ENCODE measurements at places on chromosomes 7 and 10.

GRCh38 chr7:11327633-11328032, 354.0 kb downstream of the PHF14 start:
- DNase-seq, result no peak

GRCh38 chr7:150994141-150994837, 3.5 kb downstream of the NOS3 start:
- DNase-seq, result no peak

DNA sequence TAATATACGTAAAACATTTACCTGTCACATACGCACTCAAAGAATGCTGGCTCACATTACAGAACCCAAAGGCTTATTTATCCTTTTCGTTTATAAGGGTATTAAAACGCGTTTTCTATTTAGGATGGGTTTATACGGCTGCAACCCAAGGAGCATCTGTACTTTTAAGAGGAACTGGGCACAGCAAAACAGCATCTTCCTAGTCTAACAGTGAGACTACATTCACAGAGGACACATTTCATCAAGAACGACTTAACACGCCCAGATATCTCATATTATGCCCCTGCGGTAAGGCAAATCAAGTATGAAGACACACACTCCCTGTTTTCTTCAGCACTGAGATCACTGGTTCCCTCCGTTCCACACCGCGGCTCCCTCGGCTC, 533 bp upstream of the DMTF1 start:
- no peak for DNase-seq

DNA sequence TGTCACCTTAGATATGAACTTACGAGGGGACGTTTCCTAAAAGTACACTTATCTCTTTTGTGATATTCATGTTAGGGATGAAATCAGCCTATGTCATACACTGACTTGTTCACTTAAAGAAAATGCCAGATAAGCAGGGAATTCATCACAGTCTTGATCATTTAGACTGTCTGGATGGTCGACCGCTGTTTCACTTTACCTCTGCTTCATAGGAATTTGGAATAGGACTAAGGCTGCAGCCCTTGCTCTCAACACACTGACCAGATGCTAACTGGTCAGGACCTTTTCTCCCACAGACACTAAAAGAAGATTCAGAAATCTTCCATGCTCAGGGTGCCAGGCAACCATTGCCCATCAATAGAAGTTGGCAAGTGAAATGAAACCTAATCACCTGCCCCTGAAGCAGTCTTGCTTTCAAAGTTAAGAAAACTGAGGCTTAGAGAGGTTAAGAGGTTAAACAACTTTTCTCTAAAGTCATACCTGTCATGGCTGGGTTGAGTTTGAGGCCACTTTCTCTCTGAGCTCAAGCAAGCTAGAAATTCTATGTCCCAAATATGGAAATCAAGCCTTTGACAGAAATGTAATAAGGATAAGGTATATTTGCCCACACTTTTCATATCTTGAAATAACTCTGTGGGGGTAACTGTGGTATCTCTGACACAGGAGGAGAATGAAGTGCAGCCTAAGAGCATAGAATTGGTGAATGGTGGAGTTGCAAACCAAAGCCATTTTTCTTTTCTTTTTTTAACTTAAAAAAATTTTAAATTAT, 77.1 kb downstream of the MAP3K8 start:
- DNase-seq, result no peak

- DNase-seq, result no peak
Observed at GRCh38 chr7:51228386-51228958, 88.1 kb downstream of the COBL start.

GRCh38 chr10:68233046-68233445, 1.1 kb upstream of the ATOH7 start:
- DNase-seq, result no peak

DNA sequence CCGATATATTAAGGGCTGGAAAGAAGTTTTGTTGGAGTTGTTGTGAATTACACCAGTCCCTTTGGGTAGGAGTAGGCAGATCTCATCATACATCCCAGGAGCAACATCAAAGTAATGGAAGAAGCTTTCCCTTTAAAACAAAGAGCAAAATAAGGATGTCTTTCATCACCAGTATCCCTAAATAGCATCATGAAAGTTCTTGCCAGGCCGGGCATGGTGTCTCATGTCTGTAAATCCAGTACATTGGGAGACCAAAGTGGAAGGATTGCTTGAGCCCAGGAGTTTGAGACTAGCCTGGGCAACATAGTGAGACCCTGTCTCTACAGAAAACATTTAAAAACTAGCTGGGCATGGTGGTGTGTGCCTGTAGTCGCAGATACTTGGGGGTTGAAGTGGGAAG, 38.7 kb downstream of the LRRC20 start:
- no peak for DNase-seq

- DNase-seq, result no peak
Observed at GRCh38 chr7:47591655-47592572, 10.0 kb upstream of the TNS3 start.

DNA sequence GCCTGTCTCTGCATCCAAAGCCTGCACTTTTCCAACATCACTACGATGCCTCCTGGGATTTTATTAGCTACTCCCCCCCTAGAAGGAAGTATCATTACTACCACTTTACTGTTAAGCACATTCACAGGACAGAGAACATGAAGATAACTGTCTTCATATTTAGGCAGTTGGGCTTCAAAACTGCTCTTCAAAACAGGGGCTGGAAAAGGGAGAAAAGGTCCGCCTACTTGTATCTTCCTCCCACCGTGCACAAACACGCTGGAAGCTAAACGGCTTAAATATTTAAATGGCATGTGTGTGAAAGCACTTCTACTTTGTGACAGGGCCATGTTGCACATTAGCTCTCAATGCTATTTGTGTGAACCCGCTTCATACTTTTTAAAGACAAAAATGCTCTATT, 999 bp downstream of the ITIH5 start:
- no peak for DNase-seq

DNA sequence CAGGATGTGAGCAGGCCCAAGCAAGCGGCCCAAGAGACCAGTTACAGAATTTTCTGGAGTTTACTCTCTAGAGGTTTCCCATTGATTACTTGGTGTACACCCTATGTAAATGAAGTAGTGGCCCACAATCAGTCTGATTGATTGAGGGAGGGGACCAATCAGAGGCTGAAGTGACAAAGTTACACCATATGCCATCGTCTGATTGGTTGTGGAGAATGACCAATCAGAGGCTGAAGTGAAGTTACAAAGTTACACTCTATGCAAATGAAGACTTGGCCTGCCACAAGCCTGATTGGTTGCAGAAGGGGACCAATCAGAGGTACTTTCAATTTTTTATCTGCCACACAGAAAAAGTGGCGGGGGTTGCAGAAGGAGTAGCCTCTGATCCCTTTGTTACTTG, 83.7 kb downstream of the KIF20B start:
- DNase-seq, result no peak

GRCh38 chr7:22404421-22405023, 47.6 kb upstream of the RAPGEF5 start:
- DNase-seq, result no peak

DNA sequence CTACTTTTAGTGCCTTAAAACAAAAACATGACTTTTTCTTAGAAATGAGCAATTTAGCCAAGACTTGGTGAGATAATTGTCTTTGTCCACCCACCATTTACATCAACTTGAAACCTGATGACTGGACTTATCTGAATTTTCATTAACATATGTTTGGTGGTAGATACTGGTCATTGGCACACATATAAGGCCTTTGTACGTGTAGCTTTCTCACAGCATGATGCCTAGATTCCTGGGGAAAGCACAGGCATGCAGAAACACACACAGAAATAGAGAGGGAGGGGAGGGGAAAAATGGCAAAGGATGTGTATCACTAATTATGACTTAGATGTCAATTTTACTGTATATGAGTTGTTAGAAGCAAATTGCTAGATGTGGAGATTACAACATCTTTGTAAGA, 488.4 kb downstream of the NXPH1 start:
- no peak for DNase-seq

GRCh38 chr7:70710651-70711050, 421.3 kb upstream of the GALNT17 start:
- DNase-seq, result no peak

- no peak for DNase-seq
Observed at GRCh38 chr10:106132956-106133355, 1031.5 kb downstream of the SORCS1 start.

- DNase-seq, result no peak
Observed at GRCh38 chr7:78587443-78588044, 789.0 kb downstream of the PHTF2 start.

GRCh38 chr10:72308320-72308987, 34.7 kb downstream of the DDIT4 start:
- no peak for DNase-seq

GRCh38 chr7:87414794-87415188, 60.7 kb downstream of the ABCB4 start:
- DNase-seq, result no peak

DNA sequence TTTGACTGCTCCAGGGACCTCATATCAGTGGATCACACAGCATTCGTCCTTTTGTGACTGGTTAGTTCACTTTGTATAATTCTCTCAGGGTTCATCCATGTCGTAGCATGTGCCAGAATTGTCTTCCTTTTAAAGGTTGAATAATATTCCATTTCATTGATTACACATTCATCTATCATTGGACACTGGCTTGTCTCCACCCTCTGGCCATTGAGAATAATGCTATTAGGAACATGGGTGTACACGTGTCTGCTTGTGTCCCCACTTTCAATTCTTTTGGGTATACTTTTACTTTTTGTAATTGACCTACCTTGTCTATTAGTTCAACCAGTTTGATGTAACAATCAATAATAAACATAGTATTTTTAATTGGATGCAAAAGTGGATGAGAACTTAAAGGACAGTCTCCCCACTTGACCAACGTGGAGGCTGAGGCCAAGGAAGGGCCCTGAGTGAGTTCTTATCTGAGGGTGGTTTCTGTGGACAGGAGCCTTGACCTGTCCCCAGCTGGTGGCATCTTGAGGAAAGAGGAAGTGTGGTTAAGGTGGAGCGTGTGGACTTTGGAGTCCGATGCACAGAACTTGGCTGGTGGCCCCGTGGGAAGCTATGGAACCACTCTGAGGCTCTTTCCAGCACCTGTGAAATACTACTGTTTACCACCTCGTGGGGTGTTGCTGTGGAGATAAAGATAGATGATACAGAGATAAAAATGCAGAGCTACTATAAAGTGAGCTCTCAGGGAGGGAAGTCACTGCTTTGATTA, 16.6 kb downstream of the WDFY4 start:
- DNase-seq, result no peak

- no peak for DNase-seq
Observed at GRCh38 chr10:100013621-100014020, 3.9 kb upstream of the DNMBP start.

DNA sequence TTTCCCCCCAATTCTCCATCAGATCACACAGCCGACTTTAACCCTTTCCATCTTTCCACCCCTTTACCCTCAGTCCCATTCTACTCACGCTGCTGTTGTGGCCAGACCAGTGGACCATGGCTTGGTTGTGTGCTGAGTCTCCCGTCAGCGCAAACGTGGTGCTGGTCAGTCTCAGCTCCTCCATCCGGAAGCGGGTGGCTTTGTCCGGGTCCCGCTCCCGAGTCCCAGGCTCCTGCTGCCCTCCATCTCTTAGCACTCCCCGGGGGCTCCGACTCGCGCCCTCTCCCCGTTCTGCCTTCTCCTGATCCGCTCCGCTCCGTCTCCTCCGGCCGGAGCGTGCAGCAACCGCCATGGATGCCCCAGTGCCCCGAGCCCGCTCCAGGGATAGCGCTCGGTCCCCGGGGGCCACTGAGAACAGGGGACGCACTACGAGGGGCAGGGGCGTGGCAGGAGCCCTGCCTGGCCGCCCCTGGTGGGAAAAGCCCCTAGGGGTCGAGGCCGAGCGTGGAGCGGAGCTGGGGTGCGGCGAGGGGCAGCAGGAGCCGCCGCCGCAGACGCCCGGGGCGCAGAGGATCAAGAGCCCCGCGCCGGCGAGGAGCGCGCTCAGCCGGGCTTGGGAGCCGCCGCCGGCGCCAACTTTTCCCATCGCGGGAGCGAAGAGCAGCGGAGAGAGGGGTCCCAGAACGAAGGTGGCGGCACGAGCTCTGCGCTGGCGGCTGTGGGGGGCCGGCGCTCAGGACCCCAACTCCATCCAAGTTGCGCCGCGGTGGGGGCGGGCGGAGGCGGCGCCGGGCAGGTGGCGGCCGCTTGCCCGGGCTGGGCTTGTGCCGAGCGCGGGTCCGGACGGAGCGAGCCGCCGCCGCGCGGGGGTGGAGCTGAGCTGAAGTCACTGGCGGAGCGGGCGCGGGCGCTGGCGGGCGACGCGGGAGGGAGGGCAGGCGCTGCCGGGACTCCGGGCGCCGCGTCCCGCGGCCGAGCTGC, at the start of gene SORCS1:
Gene SORCS1, minus strand, starts transcription at position 826 of the 981 bp plus-strand sequence.
- DNase-seq, result peak; percentile 59

DNA sequence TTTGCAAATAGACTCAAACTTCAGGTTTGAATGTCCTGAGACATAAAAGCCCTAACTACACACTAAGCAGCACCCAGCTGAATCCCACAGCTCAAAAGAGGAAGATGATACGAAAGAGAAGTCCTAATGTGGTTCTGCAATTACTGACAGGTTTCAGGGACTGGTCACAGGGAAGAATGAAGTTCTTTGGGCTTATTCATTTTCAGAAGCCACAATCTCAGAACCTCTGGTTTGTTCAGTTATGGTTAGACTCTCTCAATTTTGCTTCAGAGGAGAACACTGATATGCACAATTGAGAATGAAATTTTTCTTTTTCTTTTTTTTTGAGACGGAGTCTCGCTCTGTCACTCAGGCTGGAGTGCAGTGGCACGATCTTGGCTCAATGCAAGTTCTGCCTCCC, 94.6 kb upstream of the FAM180A start:
- no peak for DNase-seq

DNA sequence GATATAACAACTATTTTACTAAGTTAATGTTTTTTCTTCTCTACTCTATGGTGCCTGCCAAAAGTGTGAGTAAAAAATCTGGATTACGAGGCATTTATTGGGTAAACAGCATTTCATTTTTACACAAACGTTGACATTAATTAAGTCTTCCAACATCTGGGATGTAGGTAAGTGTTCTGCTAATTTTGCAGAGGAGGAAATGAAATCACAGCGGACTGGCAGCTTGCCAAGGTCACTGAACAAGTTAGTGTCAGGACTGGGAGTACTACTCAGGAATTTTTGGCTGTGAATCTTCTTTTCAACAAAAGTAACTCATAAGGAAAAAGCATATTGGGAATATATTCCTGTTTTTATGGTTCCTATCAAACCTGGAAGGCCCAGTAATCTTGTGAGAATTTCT, 612.1 kb upstream of the FZD8 start:
- DNase-seq, result no peak

GRCh38 chr10:44947371-44948152, 12.0 kb upstream of the RASSF4 start:
- DNase-seq, result no peak

GRCh38 chr10:103519798-103520197, 26.3 kb downstream of the NEURL1 start:
- no peak for DNase-seq

DNA sequence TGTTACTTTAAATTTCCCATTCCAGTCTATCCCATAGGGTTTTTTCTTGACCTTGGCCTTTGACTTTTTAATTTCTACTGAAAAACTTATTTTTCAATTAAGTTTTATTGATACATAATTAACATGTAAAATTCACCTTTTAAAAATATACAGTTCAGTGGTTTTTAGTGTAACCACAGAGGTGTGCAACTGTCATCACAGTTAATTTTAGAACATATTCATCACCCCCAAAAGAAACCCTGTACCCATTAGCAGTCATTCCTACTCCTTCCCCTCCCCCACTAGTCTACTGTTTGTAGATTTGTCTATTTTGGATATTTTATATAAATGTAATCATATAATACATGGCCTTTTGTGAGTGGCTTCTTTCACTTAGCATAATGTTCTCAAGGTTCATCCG, 96.5 kb upstream of the GJD4 start:
- no peak for DNase-seq

Data from frontal cortex (tissue), 4 donors.